Activated naive CD4-positive, alpha-beta T cell treated with anti-CD3 and anti-CD28 coated beads, Interleukin-2, amount 10 ng/mL, durations not matched to agents 5 hours and 36 hours (primary cell): ENCODE measurements at places on chromosomes 16 and 17. TPM values are rescaled to one million over a fixed set of nuclear protein-coding genes. Genes with fewer than 3 reads are reported as not detected.

Gene NOTUM
- 0.34 TPM for total RNA-seq

Gene SYT17
- total RNA-seq: not detected

Gene TBX21
- total RNA-seq: 11.8 TPM

Gene CDH1
- total RNA-seq: not detected

Gene TP53TG3
- total RNA-seq: not detected
